Activated CD4-positive, alpha-beta T cell treated with anti-CD3 and anti-CD28 coated beads, Interleukin-2, amount 10 ng/mL, durations not matched to agents 7 days and 5 days (primary cell): ENCODE measurements at places on chromosomes 4 and X.
A peak's percentile ranks its signal among the peaks of the same experiment; 100 is the strongest.

GRCh38 chr4:135277068-135277979, 1075.7 kb upstream of the PABPC4L start:
- no peak for DNase-seq

DNA sequence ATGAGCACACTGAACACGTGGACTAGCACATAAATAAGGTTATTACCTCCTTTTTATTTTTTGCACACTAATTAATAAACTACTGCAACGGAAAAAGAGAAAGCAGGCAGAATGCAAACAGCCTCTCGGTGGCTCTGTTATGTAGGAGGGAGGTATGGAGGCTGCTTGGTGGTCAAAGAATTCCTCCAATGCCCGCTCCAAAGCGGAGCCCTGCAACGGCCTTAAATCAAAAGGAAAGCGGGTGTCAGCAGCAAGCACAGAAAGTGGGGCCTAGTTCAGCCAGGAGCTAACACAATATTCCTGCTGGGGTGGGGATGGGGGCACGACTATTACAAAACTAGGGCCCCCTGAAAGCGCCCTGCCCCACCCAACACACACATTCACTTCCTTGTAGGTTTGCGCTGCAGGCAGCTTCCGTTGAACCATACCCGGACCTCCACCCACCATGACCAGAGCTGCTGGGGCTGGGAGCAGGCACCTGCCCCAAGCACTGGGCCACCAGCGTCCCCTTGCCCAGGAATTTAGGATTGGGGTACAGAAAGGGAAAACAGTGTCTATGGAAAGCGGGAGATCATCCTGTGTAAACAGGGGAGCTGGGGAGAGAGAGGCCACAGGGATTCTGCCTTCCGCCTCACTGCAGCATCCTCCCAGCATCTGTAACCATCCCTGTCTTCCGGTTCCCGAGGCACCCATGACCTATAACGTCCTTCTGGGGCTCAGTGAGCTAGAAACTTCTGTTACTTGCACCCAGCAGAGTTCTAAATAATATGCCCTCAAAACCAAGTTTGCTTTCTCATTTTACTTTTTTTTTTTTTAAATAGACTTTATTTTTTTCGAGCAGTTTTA, 57.1 kb upstream of the DDX3X start:
- DNase-seq = no peak

DNA sequence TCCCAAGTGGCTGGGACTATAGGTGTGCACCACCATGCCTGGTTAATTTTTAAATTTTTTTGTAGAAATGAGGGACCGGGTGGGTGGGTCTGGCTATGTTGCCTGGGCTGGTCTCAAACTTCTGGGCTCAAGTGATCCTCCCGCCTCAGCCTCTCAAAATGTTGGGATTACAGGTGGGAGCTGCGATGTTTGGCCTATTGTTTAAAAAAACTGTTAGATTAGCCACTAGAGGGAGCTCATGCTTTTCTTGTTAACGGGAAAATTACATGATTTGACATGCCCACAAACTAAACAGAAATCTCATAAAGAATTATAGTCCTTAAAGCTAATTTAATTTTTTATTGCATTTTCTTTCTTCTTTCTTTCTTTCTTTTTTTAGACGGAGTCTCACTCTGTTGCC, 5.0 kb upstream of the SDAD1 start:
- peak; percentile 16 for DNase-seq

DNA sequence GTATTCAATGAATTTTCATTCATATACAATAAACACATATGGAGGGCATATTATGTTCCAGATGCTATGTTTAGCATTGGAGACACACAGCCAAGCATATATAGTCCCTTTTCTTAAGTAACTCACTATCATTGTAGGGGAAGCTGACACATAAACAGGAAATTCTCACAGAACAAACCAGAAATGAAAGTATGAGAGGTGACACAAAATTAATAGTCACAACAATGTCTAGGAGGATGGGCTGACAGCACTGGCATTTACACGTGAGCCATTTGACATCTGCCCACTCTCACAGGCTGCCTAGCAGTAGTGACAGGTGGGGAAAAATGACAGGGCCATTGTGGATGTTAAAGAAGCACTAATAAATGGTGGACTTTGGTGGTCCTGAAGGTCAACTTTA, 2.6 kb upstream of the CNOT6L start:
- DNase-seq = peak; percentile 52

DNA sequence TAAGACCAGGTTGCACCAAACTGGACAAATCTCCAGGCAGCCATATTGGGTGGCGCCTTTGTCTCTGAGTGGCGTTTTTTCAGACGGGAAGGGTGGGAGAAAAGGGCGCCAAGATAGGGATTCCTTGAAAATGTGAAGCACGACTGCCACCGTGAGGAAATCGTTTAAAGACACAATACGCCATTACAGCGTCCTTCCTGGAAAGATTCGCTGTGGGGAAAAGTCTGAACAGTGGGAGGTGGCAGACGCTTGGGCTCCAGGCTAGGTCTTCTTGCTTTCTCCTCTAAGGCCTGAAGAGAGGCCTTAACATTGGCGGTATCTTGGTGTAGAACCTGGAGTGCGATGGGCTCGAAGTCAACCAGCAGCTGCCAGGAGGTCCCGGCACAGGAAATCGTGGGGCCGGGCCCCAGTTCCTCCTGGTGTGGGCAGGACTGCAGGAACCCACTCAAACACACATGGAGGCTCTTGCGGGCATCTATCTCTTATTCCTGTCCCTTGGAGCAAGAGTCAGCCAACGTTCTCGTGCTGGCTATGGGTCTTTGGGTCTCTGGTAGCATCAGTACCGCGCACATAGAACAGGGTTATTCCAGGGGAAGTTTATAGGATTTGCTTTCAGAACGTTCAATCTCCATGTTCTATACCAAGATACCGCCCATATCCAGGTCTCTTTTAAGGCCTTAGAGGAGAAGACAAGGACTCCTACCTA, 208.8 kb downstream of the OR13H1 start:
- DNase-seq = no peak

- no peak for DNase-seq
Measured at GRCh38 chr4:18803781-18804180, 782.2 kb upstream of the LCORL start.

DNA sequence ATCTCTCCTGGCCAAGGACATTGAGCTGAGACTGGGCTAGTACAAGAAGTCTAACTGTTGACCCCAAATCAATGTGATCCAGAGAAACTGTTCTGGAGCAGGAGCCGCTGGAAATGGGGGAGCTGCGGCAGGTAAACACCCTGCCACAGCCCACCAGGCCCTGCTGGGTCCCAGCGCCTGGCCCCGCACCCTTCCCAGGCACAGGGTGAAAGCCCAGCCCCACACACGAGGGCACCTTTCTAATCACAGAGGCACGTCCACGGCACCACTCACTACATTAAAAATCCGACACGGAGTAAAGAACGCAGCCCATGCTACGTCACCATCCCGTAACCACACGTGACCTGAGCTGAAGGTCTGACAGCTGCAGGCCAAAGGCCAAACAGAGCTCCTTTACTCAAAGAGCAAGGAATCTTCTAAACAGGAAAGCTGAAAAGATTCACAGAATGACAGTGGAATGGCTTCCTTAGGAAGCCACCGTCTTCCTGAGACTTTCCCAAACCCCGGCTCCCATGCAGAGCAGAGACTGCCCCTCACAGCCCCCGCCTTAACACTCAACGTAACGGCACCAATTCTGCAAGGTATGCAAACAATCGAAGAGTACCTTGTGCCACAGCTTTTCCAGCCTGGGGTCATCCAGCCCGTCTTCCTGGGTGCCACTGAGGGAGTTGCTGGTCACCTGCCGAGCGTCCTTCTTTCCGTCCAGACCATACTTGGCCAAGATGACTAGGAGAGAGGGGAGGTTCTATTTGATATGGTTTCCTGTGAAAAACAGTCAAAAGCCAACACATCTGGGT, 12.6 kb downstream of the LRPAP1 start:
- no peak for DNase-seq

DNA sequence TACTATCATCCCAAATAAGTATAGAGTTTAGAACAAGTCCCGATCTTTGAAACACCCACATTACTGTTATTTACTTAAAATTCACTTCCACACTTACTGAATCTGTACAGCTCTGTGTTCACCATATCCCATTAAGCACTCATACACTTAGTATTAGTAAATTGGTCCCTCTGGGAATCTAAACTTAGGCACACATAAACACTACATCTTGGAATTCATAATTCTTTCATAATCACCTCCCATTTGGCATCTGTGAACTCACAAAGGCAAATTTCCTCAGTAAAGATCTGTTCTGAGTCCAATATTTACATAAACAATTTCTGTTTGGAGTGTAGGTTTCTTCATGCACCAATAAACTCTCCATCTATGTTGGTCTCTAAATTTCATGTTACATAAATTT, 52.6 kb upstream of the PPARGC1A start:
- no peak for DNase-seq

DNA sequence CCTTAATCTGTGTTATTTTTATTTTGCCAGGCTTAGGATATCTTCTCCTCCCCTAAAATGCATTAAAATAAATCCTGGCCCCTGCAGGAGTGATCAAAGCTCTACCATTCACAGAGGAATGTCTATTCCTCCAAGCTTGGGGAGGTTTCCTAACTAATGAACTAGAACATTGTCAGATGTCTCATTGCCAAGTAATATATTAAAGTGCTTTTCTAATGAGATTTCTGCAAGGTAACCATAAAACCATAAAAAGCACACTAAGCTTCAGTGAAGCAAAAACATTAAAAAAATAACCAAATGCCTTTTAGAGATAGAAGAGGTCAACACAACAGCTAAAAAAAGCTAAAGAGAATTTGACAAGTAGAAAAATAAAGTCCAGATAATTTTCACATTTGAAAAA, 34.8 kb downstream of the IGFBP7 start:
- no peak for DNase-seq

DNA sequence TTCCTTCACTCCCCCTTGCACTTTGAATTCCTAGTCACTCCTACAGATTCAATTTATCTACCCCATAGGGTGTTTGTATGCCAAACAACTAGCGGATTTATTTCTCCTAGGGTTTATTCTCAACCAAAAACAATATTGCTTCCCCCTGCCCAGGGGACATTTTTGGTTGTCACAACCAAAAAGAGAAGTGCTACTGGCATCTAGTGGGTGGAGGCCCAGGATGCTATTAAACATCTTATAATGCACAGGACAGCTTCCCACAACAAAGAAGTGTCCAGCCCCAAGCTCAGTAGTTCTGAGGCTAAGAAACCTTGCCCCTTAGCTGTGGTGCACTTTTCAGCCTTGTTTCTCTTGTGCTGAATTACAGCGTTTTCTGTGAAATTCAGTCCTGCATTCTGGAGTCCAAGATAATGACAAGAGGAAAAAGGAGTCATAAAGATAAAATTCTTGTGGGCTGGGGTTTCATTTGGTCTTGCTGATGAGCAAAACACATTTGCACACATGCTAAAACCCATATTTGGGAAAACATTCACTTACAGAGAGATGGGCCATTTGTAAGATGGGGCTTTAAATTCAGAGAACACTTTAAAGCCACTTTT, 11.2 kb upstream of the SYTL4 start:
- DNase-seq = no peak

GRCh38 chr4:185874516-185875230, 62.7 kb upstream of the SORBS2 start:
- no peak for DNase-seq

GRCh38 chr4:42703813-42704212, 46.9 kb upstream of the ATP8A1 start:
- DNase-seq = no peak

GRCh38 chr4:102633100-102633499, 127.7 kb downstream of the MANBA start:
- DNase-seq = no peak

DNA sequence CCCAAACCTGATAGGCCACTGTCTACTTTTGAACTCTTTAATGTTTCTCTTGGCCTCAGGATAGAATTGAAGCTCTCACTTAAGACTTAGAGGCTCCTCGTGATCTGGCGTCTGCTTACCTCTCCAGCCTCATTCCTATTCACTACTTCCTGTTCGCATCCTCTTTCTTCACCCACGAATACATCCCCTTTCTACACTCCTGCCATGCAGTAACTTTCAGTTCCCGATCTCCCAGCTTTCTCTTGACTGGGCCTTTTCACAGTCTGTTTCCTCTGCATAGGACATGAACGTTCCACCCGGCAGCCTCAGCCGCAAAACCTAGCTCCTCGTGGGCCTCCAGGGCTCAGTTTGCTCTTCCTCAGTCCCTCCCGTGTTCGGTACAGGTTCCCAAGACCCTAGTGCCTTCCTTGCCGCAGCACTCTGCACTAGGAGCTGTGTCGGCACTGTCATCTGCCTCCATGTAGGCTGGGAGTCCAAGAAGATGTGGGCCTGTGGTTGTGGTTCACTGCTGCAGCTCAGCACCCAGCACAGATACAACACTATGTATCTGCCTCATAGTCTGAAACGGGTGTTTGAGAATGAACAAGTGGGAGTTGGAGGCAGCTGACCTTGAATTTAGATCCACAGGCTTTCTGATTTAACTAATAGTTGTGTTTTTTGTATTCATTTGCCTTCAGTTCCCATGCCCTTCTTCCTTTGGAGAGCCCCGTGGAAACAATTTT, 15.8 kb downstream of the RPL39 start:
- DNase-seq = no peak

DNA sequence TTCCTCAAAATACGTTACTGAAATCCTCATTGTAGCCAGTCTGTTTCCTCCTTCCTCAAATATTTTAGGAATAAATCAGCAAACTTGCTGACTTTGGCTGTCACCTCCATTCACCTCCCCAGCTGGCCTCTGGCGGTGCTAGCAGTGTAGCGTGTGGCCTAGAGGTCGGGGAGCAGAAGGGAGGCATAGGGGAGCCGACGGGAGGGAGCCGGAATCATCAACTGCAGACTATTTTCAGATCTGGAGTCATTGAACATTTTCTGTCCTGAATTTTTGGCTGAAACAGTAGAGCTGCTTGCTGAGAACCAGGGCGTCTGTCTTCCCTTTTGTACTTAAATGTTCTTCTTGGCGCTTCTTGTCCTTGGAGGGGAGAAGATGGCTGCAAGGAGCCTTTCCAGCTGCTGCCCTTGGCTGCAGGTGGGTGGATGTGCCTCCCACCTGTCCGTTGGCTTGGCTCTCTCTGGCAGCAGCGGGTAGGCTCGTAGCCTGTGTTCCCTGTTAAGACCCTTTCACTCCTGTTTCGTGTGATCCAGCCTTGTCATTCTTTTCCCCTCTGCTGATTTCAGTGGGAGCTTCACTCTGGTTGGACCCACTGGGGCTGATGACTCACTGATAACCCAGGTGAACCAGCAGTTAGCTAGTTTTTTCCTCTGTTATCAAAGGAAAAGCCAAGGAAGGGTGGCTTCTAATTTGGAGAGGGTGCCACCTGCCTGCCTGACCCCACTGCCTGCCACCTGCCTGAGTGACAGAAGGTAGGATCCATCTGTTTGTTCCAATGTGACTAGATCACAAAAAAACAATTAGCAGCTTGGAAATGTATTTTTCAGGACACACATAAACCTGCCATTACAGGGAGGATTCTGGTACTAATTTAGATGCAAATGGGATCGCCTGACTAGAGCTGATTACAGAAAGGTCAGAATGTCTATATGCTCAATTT, 135.9 kb downstream of the GATB start:
- DNase-seq = no peak

GRCh38 chrX:97564496-97564895, 680.8 kb downstream of the RPA4 start:
- no peak for DNase-seq

- no peak for DNase-seq
Measured at GRCh38 chr4:44670506-44671199, 7.6 kb upstream of the GUF1 start.
